ENCODE measurements at places on chromosomes 7 and 10. TPM values are rescaled to one million over a fixed set of nuclear protein-coding genes. Genes with fewer than 3 reads are reported as not detected.

- no peak for DNase-seq
Measured at GRCh38 chr7:152152267-152152666, 126.8 kb downstream of the GALNT11 start.

DNA sequence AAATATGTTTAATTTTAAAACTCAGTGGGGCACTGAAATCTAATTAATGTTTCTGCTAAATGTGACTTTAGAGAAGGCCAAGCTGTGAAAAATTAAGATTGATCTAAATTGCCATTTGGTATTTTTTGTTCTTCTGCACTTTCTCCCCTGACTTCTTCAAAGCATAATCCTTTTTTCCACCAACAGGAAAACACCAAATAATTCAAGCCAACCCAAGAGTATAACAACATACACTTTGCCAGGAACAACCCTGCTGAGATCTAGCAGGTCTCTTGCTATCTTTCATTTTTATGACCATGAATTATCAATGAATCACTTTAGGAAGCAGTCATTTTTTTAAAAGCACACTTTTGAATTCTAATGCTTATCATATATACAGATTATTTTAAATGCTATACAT is 100.1 kb downstream of the USP6NL start:
- DNase-seq = no peak

GRCh38 chr10:120789303-120790203 is 61.6 kb upstream of the WDR11 start:
- no peak for DNase-seq

GRCh38 chr10:78774999-78775711 is 293.6 kb upstream of the ZMIZ1 start:
- DNase-seq = no peak

GRCh38 chr7:101302641-101303101 is 18.9 kb downstream of the IFT22 start:
- no peak for DNase-seq

- no peak for DNase-seq
Measured at GRCh38 chr7:143327903-143328302, 12.0 kb downstream of the CLCN1 start.

DNA sequence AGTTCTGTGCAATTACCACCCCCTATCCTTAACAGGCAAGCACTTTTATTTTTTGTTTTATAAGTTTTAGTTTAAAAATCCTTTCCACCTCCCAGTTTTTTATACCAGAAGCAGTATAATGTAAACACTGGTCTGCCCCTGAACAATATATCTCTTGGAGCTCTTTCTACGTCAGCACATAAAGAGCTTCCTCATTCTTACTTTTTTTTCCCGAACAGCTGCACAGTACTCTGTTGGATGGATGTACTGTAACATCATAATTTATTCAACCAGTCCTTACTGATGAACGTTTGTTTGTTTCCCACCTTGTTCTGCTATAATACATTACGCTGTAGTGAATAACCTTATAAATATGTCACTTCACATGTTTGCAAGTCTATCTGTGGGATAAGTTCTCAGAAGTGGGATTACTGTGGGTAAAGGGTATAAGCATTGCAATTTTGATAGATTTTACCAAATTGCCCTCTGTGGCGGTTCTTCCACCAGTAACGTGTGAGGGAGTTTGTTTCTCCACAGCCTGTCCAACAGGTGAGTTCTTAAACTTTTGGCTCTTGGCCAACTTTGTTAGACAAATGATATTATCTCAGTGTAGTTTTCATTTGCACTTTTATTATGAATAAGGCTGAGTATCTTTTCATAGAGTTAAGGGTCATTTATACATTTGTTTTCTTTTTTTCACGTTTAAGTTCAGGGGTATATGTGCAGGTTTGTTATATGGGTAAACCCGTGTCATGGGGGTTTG is 32.8 kb downstream of the ADRA2A start:
- DNase-seq = no peak

DNA sequence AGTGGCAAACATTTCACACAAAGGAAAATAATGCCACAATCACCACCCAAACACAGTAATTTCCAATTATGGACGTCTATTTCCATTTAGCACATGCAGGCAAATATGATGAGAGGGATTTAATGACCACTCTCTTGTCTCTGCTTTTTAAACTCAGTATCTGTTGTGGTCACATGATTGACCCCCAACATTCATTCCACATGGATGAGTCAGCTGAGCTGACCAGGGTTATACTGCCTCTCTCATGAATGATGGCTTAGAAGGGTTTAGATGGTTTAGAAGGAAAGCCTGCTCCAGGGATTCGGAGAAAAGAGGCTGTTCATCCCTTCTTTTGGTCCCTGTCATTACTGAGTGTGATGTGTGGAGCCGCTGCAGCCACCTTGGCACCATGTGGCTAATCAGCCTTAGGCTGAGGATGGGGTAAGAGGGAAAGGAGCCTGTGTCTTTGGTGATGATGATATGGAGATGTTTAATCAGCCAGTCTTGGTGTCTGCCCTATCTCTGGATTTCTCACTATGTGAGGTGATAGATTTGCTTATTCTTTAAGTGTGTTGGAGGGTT is 38.2 kb upstream of the JAKMIP3 start:
- DNase-seq = no peak

DNA sequence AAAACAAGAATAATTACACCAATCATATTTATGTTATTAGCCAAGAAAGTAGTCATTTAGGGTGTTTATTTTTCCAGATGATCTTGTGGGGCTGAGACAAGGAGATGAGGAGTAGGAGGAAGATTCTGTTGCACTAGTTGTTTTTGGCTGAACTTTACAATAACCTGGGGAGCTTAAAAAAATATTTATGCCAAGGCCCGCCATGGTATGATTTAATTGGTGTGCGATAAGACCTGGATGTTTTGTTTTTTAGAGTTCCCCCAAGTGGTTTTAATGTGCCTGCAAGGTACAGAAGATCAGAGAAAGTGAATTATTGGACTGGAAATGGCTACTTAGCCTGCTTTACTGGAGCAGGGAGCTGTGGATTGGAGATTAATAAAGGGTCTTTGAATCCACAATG is 7.1 kb upstream of the ZNF282 start:
- DNase-seq = no peak

DNA sequence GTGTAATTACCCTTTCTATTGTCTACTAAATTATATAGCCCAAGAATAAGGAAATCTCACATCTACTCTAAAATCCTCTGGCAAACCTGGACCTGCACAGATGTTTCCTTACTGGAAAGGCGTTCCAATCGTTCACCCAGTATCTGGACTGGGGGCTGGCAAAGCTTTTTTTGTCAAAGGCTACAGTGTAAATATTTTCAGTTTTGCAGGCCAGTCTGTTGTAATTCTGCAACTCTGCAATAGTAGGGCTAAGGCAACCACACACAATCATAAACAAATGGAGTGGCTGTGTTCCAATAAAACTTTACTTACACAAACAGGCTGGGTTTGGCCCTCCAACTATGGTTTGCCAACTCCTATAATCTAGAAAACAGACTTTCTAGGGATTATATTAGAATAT is 56.2 kb downstream of the GLI3 start:
- no peak for DNase-seq

DNA sequence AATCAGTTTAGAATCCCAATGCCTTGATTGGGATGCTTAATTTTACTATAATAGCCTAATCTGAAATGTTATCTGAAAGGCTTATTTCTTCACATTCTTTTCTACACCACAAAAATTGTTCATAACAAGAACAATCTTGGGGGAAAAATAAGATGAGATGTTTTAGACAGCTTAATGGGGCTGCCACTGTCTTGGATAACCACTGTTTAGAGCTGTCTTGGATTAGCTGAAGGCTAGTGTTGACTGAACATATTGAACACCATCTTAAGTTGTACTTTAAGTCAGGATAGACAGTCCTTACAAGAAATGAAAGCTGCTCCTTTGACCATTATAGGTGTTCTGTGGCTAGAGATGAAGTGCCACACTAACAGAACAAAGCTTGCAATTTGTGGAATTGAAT is 501.3 kb downstream of the GFRA1 start:
- DNase-seq = no peak

GRCh38 chr10:99804471-99804870 is 22.0 kb downstream of the ABCC2 start:
- no peak for DNase-seq

GRCh38 chr7:36814311-36814710 is 90.0 kb upstream of the AOAH start:
- no peak for DNase-seq

DNA sequence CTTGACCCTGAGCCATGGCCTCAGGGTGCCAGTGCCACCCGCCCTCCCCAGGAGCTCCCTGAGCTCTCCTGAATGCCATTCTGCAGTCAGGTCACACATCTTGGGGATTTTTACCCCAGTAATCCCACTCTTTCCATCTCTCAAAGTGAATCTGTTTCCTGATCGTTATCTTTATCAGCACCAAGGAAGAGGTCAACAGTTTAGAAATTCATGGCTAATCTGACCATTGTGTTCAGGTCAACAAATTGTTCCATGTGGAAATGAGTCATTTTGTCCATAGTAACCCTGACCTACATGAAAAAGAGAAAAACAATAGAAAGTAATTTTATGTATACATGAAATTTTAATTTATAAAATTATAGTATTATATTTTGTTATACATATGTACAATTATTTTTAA is 28.8 kb upstream of the ZNF488 start:
- DNase-seq = no peak

GRCh38 chr10:71805776-71806703 is 32.7 kb upstream of the VSIR start:
- DNase-seq = no peak

DNA sequence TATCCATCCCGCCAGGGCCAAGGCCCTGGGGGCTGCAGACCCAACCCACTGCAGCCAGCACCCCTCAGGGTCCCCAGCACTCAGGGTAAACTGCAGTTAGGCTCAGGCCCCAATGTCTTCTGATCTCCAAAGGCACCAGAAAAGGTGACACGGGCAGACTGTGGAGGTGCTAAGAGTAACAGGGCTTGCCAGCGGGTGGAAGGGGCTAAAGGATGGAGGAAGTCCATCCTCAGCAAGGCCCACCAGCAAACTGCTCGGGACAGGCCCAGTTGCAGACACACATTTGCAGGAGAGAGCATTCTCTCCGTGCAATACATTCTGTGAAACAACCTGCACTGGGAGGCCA is 95.6 kb upstream of the DDC start:
- DNase-seq = no peak

GRCh38 chr7:30604901-30605300 is 10.2 kb downstream of the GARS1 start:
- no peak for DNase-seq

GRCh38 chr7:28630350-28630749 is 218.0 kb downstream of the CREB5 start:
- DNase-seq = no peak

GRCh38 chr7:44393238-44394111 is 68.1 kb upstream of the CAMK2B start:
- DNase-seq = no peak

GRCh38 chr10:132397036-132397541 is at the start of gene PWWP2B:
TSS of gene PWWP2B (plus strand) at chr10:132397200. CDS start at chr10:132397227, 27 bp downstream.
- DNase-seq = peak; percentile 43

DNA sequence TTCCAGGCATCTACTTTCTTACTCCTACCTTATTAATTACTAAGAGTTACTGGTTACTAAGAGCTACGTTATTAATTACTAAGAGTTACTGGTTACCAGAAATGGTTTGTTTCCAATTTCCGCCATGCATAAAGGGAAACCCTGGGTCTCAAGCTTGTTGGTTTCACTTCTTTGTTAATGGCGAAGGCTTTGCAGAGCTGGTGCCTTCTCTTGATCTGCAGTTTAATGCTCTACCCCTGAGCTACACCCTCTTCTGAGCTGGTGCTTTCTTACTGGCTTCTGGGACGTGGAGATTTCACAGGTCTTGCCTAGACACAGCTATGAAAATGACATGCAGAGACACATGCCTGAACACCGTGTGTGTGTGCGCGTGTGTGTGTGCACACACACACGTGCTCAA is 560 bp downstream of the CPA4 start:
- DNase-seq = no peak

- peak; percentile 87 for DNase-seq
Measured at GRCh38 chr10:80203835-80204676, 1.3 kb downstream of the ANXA11 start.

DNA sequence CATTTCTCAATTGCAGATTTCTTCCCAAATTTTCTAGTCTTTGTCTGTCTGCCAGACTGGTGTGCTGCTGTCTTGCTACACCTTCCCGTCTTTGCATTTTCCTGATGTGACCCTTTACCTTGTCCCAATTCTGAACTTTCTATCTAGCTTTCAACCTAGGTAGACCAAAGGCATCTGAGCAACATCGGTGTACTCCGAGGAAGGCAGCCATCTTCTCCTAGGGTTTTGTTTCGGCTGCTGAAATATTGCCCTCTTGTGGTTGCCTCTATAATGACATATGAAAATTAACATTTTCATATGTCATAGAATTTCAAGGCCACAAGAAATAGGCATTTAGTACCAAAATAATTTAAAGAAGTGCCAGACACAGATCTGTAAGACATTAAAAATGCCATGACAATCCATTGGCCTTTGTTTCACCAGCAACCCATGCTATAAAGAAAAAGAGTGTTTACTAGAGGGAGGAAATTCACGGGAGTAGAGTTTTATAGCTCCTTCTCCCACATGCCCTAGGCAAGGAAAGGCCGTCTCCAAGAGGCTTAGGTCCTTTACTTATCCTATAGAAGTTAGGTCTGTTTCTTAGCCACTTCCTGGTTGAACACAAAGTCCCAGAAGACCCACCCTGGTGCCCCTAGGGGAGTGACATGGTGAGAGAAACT is 23.4 kb downstream of the OR9A2 start:
- DNase-seq = peak; percentile 15

Gene KMT2C
- total RNA-seq = 71.1 TPM

Gene MAD1L1
- 86.0 TPM for total RNA-seq

Gene NPTX2
- total RNA-seq = not detected

Gene ATAD1
- total RNA-seq = 30.4 TPM

Gene IDI2
- total RNA-seq = not detected

Gene GIMAP5
- not detected for total RNA-seq

Gene SLC18A3
- not detected for total RNA-seq

Gene CYP2C19
- total RNA-seq = 4.5 TPM

Gene LRRC18
- total RNA-seq = not detected

Gene ZNF117
- total RNA-seq = 2.5 TPM

Gene SPOCK2
- 205 TPM for total RNA-seq

Gene DYNC1I1
- 0.73 TPM for total RNA-seq

Gene PDLIM1
- 50.2 TPM for total RNA-seq

Gene DNAJB9
- 13.3 TPM for total RNA-seq

Gene HELLS
- total RNA-seq = 53.5 TPM

Gene SCIN
- 22.6 TPM for total RNA-seq

Gene CALHM1
- not detected for total RNA-seq

Gene TSPAN15
- total RNA-seq = 137 TPM

Measured in Calu3 (cell line).